GM04503 (cell line): ENCODE measurements at places on chromosomes 7 and 10.

GRCh38 chr7:42980084-42980483 lies 47.9 kb downstream of the MRPL32 start:
- no peak for DNase-seq

DNA sequence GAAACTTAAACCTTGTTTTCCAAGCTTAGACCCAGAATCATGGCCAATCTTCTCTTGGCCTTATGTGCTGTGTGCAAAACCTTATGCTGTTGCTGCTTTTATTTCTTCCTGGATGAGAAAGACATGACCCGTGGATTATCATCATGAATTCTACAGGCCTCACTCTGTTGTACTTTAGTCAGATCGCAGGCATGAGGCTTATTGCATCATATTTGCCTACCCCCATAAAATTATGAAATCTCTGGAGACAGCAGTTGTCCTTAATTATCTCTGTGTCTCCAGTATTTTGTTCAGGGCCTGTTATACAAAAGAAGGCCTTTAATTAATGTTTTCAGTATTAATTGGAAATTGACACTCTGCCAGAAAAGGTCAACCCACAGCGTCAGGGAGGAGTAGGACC lies 71.6 kb downstream of the PLCE1 start:
- no peak for DNase-seq

DNA sequence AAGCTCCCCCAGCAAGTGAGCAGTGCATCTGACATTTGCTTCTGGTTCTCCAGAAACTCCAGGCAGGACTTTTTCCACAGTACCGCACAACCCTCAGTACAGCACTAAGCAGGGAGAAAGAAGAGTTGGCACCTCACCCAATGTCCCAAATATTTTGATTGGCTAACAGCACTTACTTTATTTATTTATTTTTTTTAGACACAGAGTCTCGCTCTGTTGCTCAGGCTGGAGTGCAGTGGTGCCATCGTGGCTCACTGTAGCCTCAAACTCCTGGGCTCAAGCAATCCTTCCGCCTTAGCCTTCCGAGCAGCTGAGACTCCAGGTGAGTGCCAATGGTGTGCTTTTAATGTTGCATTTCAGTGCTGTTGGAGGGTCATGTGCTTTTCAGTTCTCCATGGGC lies 200.3 kb upstream of the ZMIZ1 start:
- DNase-seq, result no peak

DNA sequence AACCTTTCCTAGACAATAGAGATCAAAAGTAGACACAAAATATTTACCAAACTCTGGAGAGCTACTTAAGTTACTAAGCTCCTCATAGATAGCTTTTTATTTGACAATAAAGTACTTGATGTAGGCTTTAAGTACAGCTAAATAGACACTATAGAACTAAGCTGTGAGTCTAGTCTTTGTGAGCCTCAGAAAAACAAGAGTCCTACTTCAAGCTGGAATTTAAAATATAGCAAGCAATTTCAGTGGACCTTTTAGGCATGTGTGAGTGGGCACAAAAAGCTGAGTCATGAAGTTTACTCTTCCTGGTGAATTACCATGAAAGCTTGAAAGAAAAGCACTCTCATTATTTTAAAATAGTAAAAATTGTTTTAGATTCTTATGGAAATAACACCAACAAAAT lies 76.1 kb downstream of the ADD3 start:
- DNase-seq, result no peak

DNA sequence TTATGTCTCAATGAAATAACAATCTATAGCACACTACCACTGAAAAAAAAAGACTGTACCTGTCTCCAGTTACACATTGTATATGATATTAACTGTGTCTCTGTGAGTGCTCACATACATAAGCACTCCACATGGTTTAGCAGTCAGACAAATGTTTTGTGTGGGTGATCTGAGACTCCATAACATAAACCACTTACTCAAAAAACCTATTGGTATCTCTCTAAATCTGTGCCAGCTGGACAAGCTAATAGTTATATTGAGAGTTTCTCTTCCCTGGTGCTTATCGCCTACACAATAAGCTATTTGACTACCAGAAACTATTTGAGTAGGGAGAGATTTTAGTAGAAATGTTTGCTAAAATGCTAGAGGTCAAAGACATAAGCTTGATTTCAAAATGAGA lies 190.1 kb upstream of the AGR3 start:
- no peak for DNase-seq

- no peak for DNase-seq
Measured at GRCh38 chr7:7109934-7110333, 72.4 kb upstream of the C1GALT1 start.

DNA sequence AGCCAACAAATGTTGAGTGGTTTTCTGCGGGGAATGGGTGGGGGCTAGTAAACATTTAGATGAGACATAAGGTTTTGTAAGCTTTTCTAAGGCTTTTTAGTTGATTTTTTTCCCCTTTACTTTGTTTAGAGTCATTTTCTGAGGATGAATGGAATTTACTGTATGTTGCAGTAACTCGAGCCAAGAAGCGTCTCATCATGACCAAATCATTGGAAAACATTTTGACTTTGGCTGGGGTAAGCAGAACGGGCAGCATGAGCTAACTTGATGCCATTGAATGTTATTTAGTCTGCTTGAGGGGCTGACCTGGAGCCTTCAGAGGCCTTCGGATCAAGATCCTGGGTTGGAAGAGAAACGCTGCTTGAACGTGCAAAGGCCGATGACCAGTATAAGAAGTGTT lies 37.3 kb downstream of the FBH1 start:
- peak; percentile 77 for DNase-seq

DNA sequence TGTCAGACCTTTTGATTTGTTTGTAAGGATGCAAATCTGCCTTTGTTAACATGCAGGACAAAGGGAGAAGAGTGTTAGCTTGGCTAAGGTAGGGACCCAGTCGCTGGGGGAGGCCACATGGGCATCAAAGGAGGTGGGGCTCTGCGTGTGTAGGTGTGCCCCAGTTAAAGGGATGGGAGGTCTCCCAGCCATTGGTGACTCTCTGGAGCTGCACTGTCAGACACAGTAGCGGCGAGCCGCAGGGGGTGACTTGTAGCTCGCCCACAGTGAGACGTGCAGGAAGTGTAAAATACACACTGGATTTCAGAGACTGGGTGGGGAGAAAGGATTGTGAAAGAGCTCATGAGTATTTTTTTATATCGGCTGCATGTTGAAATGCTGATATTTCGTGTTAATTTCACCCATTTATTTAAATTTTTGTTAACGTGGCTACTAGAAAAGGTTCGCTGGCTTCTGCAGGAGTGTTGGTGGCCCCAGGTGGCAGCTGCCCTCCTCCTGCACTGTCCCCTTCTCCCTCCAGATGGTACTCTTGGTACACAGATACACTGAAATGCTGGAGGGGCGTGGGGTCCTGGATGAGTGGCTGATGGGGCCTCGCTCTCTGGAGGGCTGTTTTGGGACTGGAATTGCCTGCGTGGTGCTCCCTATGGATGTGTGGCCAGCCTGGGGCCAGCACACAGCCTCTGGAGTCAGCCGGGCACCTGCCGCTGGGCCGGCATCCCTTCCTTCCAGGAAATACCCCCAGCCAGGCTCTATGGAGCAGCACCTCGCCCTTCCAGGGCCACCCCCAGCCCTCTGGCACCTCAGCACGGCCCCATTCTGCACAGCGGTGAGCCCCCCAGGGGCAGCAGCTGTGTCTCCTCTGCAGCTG lies 59.2 kb downstream of the LHPP start:
- DNase-seq, result no peak

DNA sequence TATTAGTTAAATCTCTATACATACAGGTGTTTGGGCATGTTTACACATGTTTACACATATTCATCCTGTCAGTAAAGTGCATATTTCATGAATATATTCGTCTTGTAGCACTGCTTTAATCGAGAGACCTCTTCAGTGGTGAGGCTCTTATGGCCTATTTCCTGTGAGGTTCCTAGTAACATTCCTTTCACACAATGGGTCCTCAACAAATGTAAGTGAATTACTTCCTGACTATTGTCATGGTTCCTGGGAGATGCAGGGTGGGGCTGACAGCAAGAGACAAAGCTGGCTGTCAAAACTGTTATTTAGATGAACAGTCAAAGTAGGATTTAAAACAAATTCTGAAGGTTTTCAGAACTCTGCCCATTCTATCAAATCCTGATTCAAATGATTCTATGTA lies 12.4 kb upstream of the SEMA3A start:
- no peak for DNase-seq

DNA sequence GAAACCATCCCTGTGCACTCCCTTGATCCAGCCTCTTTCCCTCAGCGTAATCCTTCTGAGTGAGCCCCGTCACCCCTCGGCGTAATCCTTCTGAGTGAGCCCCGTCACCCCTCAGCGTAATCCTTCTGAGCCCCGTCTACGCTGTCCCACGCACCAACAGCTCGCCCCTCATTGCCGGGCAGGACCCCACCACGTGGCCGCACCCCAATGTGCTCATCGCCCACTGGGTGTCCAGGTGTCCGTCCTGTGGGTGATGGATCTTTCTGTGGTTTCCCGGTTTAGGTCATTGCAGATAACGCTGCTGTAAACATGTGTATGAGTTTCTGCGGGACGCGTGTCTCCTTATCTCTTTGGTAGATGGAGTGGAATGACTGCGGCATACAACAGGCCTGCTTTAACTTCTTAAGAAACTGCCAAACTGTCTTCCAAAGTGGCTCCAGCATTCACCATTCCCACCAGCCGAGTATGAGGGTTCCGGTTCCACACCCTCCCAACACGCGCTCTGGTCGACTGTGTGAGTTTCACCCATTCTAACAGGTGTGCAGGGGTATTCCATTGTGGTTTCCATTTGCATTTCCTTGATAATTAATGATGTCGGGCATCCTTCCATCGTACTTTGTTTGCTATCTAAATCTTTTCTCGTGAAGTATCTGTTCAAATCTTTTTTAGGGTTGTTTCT lies 42.1 kb upstream of the NKX6-2 start:
- no peak for DNase-seq

- no peak for DNase-seq
Measured at GRCh38 chr7:121837462-121837861, 35.5 kb upstream of the PTPRZ1 start.

- no peak for DNase-seq
Measured at GRCh38 chr7:130479716-130480400, 12.0 kb upstream of the MEST start.

- DNase-seq, result no peak
Measured at GRCh38 chr10:71561003-71561574, 158.5 kb downstream of the C10orf105 start.

DNA sequence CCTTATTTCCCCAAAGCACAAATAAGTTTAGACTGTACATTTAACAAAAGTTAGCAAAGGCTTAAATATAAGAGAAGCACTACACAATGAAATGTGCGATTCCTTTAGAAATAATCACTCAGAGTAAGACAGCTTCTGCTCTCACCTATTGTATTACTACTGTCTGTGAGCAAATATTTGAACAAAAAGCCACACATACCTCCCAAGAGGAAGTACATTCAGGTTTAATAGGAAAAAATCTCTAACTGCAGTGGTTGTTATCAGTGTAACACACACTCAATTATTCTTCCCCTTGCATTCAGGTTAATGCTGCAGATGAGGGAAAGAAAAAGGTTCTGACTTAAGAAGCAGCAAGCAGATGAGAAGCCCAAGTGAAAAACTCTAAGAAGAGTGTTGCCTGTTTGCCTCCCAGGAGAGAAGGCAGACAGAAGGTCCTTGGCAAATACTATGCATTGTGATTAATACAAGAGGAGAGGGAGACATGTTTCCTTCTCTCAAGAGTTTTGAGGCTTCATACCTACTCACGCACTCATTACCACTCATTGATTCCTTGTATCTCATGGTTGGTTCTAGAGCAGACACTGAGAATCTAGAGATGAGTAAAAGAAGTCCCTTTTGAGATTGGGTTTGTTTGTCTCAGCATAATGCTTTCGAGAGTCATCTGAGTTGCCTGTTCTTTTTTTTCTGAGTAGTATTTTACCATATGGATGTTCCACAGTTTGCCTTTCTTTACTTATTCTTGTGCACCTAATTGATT lies 13.6 kb downstream of the GIMAP4 start:
- DNase-seq, result no peak

DNA sequence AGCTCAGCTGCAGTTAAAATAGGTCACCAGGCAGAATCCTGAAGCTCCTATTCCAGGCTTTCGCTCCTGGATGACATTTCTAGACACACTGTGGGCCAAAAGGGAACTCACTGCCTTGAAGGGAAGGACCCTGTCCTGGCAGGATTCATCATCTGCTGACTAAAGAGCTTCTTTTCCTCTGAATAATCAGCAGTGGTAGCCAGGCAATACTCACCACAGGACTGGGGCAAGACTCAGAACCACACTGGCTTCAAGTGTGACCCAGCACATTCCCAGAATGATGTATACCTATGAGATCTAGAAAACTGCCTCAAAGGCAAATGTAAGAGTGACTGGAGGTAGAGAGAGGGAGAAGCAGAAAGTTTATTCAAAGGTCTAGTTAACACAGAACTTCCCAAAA lies 29.5 kb upstream of the EBF3 start:
- DNase-seq, result peak; percentile 81

DNA sequence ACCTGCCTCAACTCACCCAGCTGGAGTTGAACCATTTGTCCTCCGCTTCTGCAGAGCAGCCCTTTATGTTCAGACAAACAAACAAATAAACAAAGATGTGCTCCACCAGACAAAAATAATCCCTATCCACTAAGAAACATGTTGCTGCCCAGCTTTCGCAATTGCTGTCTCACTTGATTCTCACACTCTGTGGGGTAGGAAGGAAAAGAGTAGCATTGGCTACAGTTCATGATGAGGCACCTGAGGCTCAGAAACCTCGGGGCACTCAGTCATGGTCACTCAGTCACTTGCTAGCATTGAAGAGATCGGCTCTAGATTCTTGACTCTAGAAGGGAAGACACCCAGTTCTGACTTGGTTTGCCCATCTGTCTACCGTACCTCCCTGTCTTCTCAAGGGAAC lies 88.0 kb upstream of the ZMIZ1 start:
- DNase-seq, result no peak

GRCh38 chr7:85567983-85568382 lies 381.1 kb upstream of the SEMA3D start:
- DNase-seq, result no peak

- DNase-seq, result no peak
Measured at GRCh38 chr10:49309691-49310411, 10.9 kb downstream of the C10orf71 start.

DNA sequence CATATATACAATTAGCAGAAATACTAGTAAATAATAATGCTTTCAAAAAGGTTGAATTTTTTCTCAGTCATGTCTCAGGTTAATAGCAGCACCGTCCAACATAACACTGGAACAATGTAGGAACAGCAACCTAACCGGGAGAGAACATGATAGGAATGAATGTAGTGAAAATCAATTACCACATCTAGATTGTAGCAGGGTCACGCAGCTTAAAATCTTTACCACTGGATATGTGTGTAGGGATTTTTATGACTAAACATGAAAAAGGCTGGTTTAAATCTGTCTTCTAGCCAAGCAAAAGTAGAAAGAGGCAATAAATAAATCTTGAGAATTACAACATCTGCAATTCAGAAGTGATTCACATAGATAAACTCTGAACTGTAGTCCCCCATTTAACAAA lies 326.0 kb downstream of the DGKB start:
- no peak for DNase-seq
